Spinal cord (tissue), 10 donors: ENCODE measurements at places on chromosomes 12 and 14.

DNA sequence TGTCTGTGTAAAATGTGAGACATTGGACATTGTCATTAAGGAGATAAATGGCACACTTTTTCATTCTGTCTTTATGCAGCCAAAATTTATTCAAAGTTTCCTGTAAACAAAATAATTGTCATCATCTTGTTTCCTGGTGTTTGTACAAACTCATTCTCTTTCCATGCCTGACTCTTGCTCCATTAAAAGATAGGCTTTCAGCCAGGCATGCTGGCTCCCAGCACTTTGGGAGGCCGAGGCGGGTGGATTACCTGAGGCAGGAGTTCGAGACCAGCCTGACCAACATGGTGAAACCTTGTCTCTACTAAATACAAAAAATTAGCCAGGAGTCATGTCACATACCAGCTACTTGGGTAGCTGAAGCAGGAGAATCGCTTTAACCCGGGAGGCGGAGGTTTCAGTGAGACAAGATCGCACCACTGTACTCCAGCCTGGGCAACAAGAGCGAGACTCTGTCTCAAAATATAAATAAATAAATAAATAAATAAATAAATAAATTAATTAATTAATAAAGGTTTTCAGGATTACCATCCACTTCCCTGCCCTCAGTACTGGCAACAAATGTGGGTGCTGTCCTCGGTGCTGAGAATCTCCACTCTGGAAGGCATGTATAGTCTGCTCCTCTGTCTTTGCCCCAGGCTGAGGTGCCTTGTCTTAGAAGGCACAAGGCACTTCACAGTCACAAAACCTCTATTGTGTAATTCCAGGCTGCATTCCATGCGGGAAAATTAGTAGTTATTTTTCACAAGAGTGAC is 83.2 kb downstream of the PAH start:
- DNase-seq = peak; percentile 37

DNA sequence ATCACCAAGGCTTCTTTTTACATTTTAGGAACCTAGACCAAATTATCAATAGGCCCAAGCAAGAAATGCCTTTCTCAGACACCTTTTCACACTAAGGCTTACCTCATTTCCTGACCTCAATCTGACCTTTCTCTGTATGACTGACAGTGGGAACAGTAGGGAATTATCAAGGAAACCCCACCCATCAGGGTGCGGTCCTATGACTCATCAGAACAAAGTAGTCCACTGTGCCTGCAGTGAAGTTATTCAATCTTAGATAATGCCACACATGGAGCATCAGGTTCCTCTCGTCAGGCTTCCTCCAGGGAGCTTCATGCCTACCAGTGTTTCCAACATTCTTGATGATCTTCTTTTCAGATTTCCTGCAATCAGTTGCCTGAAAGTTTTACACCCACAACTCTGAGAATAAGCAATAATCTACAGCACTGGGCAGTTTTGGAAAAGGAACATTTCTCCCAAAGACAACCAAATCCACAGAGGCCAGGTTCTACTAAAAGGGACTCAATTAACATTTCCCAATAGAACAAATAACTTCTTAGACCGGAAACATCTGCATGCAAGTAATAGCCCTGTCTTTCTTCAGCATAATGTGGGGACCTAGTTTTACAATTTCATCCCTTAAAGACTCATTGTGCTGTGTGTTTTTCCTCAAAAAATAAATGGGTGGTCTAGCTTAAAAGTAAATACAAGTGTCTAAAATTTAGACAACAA is 35.9 kb upstream of the TMTC2 start:
- no peak for DNase-seq

GRCh38 chr12:65170209-65170881 is 962 bp downstream of the LEMD3 start:
- peak; percentile 68 for DNase-seq

GRCh38 chr14:90851327-90852036 is 35.3 kb upstream of the TTC7B start:
- peak; percentile 19 for DNase-seq

GRCh38 chr14:103314496-103315277 is 19.4 kb upstream of the EIF5 start:
- no peak for DNase-seq

DNA sequence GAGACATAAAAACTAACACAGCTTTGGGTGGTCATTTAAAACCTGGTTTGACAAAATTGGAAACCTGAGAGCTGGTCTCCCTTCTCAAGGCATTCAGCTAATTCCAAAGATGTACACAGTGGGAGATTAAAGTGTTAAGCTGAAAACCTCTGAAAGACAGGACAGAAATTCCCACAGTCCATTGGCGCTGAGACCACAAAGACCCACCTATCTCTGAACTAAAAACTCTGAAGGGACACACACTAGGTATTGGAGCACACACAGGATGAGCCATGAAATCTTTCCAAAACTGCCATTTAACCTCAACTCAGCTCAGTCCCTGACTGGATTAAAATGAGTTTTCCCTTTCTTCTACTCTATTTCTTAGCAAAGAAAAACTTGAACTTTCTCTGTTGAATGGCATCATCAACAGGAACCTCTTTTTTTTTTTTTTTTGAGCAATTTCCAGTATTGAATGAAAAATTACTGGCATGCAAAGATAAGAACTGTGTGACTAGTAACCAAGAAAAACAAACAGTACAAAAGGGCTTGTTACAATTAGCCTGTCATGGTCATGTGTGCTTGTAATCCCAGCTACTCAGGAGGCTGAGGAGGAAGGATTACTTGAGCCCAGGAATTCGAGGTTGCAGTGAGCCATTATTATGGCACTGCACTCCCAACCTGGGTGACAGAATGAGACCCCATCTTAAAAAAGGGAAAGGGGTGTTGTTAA is 82.4 kb downstream of the IPO8 start:
- no peak for DNase-seq

DNA sequence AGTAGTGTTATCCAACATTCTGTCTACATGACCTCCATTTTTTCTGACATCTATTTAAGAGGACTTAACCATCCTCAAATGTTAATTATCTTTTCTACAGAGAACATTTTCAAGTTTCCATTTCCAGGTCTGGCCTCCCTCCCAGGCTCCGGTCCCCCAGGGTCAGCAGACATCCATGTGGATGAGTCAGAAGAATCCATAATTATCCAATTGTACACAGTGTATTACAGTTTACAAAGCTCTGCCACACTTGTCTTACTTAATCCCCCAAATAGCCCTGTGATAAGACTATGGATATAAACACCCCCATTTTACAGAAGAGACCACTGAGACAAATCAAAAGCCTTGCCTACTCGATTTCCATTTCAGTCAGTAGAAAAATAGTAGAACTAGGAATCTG is 65.0 kb downstream of the SLC8A3 start:
- DNase-seq = no peak

GRCh38 chr14:21880918-21881317 is 207.3 kb upstream of the OR4E1 start:
- no peak for DNase-seq

GRCh38 chr14:23172096-23172495 is 11.4 kb downstream of the SLC7A8 start:
- DNase-seq = no peak

DNA sequence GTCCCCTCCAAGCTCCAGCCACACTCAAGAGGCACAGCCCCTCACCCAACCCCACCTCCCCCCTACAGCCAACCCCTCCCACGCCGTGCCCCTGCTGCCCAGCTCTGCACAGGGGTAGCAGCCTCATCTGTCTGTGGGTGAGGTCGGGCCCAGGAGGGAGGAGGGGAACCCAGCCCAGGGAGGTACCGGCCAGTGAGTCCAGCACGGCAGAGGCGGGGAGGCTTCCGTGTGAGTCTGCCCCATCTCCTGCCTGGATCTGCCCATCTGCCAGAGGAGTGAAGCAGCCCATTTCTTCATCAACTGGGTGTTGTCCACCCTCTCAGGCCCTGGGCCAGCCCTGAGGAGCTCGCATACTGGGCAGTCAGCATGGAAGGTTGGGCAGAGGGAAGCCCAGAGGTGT is 54.2 kb downstream of the CCNK start:
- DNase-seq = no peak
